ENCODE measurements at places on chromosomes 4 and X. TPM values are rescaled to one million over a fixed set of nuclear protein-coding genes. Genes with fewer than 3 reads are reported as not detected.

DNA sequence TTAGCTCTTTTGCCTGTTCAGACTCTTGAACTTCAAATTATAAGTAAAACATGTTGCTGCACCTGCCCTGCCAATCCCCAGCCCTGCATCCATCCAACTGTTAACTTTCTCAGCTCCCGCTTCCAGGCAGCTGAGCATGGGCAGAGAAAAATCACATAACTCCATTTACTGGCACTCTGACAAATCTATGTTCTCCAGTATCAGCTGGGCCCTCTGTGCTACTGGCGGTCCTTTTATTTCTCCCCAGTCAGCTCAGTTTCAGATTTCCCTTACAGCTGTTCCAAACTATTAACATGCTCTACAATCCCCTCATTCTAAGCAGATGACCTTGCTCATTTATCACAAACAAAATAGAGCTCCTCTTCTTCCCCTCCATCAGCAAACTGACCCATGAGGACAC is 240.4 kb upstream of the TET2 start:
- peak; percentile 15 for DNase-seq

DNA sequence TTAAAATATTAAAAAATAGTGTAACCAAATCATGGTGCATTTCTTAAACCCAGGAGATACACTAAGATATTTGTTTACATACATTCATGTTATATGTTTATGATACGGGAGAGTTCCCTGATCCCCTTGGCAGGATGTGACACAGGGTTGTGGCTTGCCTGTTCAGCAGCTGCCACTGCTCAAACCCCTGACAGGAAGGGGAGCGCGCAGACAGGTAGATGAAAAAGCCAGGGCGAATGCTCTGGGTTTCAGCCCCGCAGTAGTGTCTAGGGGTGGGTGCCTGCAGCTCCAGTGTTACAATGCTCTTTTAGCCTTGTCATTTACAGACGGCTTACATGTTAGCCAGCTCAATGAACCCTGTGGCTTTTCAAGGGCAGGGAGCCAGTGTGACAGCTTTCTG is 1343.8 kb upstream of the IGFBP7 start:
- no peak for DNase-seq

- DNase-seq, result no peak
These were observed 14.3 kb upstream of the AWAT1 start for GRCh38 chrX:70219938-70220764.

GRCh38 chrX:11212741-11213140 is 80.5 kb upstream of the AMELX start:
- no peak for DNase-seq

- DNase-seq, result no peak
These were observed 38.2 kb downstream of the CSN3 start for GRCh38 chr4:70280567-70280966.

GRCh38 chr4:4496592-4497372 is 45.1 kb downstream of the STX18 start:
- no peak for DNase-seq

DNA sequence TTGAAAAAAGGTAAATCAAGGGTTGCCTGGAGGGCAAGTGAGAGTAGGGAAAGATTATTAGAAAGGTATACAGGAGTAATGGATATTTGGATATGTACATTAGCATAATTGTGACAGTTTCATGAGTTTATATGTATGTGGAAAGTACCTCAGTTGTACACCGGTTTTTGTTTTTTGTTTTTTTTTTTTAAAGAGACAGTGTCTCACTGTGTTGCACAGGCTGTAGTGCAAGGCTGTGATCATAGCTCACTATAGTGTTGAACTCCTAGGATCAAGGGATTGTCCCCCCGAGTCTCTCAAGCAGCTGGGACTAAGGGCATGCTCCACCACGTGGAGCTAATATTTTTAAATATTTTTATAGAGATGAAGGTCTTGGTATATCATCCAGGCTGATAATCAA is 15.3 kb upstream of the HPGD start:
- no peak for DNase-seq

GRCh38 chr4:91028228-91028627 is 901.0 kb downstream of the CCSER1 start:
- no peak for DNase-seq

GRCh38 chr4:40482985-40483647 is 146.5 kb downstream of the RBM47 start:
- DNase-seq, result no peak

DNA sequence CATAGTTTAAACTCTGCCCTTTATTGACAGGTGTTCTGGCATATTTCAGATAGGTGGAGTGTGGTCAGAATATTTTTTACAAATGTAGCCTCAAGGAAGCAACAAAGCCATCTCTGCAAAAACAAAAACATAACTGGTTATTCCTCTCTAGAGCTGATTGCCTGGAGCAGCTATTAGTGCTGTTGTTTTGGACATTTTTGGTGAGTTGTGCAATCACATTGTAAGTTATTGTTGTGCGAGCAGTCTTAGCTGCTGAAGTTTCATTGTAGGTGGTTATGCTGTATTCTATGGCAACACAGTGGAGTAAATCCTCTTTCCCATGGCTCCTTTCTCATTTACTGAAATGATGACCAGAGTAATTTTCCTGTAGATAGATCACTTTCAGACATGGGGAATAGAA is 1413.0 kb downstream of the PCDH7 start:
- no peak for DNase-seq

DNA sequence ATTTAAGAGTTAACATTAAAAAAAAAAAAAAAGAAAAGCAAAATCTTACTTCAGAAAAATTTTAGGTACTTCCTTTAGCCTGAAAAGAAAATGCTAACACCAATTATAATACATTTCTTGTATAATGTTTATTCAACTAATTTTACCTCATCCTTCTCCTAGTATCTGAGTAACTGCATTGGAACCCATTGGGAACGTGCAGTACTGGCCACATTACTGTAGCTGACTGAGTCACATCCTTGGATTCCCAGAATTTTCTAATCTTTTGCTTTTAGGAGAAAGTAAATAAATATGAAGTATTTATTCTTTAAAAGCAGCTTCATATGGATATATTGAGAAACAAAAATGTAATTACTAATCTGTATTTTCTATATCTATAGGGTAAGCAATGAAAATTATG is 82.6 kb upstream of the SLITRK2 start:
- no peak for DNase-seq

- no peak for DNase-seq
These were observed 96.0 kb upstream of the PPP2R3B start for GRCh38 chrX:482702-483203.

GRCh38 chr4:83356899-83357661 is 22.4 kb upstream of the HPSE start:
- no peak for DNase-seq

DNA sequence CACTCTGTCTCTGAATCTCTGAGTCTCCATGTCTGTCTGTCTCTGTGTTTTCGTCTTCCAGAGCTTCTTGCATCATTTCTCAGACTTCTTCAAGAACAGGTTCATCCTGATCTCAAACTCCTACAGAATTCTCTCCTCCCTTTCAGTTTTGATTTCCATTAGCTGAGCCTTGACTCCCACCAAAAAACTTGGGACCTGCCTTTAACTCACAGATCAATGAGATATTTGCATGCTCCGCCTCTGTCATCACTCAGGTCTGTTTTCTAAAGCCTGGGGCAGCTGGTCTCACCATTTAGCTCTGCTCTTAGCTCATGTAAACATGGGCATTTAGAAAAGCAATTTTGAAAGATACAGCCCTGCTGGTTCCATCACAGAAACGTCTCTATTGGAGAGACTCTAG is 8.6 kb downstream of the DAPP1 start:
- DNase-seq, result no peak

DNA sequence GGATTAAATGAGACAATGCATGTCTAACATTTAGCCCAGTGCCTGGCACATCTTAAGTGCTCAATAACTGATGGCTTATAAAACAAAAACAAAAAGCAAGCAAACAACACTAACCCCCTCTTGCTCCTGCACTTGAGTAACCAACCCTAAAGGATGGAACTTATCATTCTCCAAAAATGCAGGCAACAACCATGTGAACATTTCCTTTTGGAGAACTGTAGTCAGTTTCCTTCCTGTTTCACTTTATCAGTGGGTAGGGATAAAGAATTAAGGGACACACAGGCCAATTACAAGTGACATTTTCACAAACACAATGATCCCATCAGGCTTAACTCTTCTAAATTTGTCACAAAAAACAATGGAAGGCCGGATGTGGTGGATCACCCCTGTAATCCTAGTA is 30.4 kb downstream of the RPS3A start:
- DNase-seq, result no peak

GRCh38 chr4:149715822-149716585 is 99.6 kb downstream of the IQCM start:
- no peak for DNase-seq

- no peak for DNase-seq
These were observed 86.2 kb downstream of the SLC39A8 start for GRCh38 chr4:102259081-102259480.

- DNase-seq, result no peak
These were observed 34.1 kb downstream of the GPAT3 start for GRCh38 chr4:83569987-83570386.

DNA sequence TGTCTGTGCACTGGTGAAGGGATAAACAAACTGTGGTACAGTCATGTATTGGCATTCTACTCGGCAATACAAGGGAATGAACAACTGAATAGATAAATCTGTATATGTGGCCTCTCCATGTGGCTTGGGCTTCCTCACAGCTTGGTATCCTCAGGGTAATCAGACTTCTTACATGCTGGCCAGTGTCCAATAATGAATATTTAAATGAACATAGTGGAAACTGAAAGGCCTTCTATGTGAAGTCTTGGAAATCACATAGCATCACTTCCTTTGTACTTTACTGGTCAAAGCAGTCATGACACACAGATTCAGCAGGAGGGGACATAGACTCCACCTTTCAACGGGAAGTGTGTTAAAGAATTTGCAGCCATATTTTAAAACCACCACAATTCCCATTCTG is 33.4 kb upstream of the GPR101 start:
- DNase-seq, result no peak

GRCh38 chr4:165774326-165774725 is 98.7 kb upstream of the TLL1 start:
- DNase-seq, result peak; percentile 3

- no peak for DNase-seq
These were observed 8.1 kb downstream of the PCDH7 start for GRCh38 chr4:30728311-30728710.

GRCh38 chr4:184647266-184648053 is 1.8 kb downstream of the CASP3 start:
- DNase-seq, result no peak

- no peak for DNase-seq
These were observed 106.7 kb upstream of the ARHGAP24 start for GRCh38 chr4:85368240-85368639.

DNA sequence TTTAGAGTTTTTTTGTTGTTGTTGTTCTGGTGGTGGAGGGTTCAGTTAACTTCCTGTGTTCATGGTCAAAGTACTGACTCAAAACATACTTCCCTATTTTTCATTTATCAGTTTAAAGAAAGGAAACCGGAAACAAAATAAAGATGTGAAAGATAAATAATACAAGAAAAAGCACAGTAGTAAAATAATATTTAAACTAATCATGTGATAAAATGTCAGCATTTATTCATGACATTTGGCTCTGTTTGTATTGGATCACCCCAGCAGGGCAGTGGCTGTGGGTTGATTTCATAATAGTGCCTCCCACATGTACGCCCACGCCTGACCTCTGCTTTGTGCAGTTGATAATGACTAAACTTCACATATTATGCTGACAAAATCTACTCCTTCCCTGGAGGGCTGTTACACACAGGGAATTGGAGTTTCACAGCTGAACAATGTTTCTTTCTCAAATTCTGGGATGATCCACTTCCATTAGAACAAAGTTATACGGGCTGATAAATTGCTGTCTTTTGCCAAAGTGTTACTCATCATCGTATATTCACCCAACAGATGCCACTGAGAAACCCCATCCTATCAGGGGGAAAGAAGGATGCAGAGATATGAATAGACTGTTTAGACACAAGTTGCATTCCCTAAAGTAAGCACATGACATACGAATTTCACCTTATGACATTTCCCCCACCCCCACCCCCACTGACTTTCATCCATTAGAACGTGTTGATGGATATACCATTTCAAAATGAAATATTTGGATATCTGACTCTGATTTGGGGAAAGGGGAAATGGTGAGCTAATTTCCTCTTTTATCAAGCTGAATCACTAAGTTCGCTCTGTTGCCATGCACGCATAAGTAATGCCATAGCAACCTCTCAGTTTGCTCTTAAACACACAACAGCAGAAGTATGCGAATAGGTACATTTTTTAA is 48.3 kb downstream of the AMELX start:
- peak; percentile 39 for DNase-seq

GRCh38 chr4:165204462-165204830 is 2.9 kb upstream of the KLHL2 start:
- no peak for DNase-seq

DNA sequence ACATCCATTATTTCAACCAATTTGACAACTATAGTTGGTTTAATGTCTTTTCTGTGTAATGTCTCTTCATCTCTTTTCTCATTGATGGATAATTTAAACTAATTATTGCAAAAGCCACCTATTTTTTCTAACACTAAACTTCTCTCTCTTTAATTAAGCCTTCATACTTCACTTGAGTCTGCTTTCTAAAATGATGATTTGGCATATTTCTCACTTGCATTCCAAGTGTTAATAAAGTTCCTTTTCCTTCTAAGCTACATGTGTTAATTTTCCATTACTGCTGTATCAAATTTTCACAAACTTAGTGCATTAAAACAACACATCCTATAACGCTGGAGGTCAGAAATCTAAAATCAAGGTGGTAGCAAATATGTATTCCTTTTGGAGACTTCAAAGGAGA is 1743.8 kb upstream of the PCDH7 start:
- no peak for DNase-seq

GRCh38 chrX:148902581-148902980 is 402.2 kb downstream of the AFF2 start:
- no peak for DNase-seq

- no peak for DNase-seq
These were observed 43.7 kb downstream of the SMAD1 start for GRCh38 chr4:145525291-145525740.

DNA sequence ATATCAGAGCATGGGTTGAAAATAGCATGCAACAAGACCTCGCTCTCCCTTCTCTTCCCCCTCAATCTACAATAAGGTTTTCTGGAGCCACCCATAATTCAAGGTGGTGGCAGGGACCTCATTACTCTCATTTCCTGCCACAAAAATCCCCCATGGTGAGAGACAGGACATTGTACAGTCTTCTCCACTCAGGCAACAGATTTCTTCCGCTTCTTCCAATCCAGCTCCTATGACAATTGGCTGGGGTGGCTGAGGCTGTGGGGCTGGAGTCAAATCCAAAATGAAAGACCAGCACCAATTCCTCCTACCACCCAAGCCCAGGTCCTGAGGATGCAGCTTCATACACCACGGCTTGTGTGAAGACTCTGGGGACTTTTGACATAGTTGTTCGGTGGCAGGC is 40.3 kb upstream of the NKRF start:
- DNase-seq, result no peak

The PCDH19 gene
- polyA plus RNA-seq, result 2.8 TPM

The INTS6L gene
- polyA plus RNA-seq, result 27.3 TPM

The PIM2 gene
- 6.9 TPM for polyA plus RNA-seq

The LRIT3 gene
- polyA plus RNA-seq, result 1.3 TPM

The CSAG3 gene
- polyA plus RNA-seq, result not detected

The S100P gene
- polyA plus RNA-seq, result 9.4 TPM

The TEX13D gene
- polyA plus RNA-seq, result not detected

The USP17L19 gene
- not detected for polyA plus RNA-seq

The RBM10 gene
- 54.5 TPM for polyA plus RNA-seq

The ZNF157 gene
- 0.87 TPM for polyA plus RNA-seq

The TAF7L gene
- 0.40 TPM for polyA plus RNA-seq

The PPBP gene
- 12.4 TPM for polyA plus RNA-seq

The ATP2B3 gene
- polyA plus RNA-seq, result 0.17 TPM

The CXCL11 gene
- polyA plus RNA-seq, result 0.33 TPM

The PNMA6A gene
- polyA plus RNA-seq, result 13.1 TPM

Measured in renal pelvis (tissue), 12 donors.